ENCODE measurements at places on chromosomes 5 and 9. TPM values are rescaled to one million over a fixed set of nuclear protein-coding genes. Genes with fewer than 3 reads are reported as not detected.

DNA sequence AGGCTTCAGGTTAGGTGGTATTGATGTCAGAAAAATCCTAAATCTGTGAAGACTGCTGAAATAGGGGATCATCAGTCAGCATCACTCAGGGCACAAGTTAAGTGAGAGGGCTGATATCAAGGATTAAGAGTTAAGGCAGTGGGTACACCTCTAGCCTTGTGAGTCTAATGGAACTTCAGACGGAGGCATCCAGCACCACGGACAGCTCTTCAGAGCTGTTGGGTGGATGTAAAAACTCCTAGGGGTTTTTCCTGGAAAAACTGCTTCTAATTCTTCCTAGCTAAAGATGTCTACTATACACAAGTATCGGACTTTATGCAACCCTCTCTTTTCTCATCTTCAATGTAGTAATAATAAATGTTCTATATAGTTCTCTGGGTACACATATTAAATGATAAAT, 165.9 kb downstream of the SH3GL2 start:
- no peak for DNase-seq

The DEPDC1B gene
- total RNA-seq = 67.4 TPM

DNA sequence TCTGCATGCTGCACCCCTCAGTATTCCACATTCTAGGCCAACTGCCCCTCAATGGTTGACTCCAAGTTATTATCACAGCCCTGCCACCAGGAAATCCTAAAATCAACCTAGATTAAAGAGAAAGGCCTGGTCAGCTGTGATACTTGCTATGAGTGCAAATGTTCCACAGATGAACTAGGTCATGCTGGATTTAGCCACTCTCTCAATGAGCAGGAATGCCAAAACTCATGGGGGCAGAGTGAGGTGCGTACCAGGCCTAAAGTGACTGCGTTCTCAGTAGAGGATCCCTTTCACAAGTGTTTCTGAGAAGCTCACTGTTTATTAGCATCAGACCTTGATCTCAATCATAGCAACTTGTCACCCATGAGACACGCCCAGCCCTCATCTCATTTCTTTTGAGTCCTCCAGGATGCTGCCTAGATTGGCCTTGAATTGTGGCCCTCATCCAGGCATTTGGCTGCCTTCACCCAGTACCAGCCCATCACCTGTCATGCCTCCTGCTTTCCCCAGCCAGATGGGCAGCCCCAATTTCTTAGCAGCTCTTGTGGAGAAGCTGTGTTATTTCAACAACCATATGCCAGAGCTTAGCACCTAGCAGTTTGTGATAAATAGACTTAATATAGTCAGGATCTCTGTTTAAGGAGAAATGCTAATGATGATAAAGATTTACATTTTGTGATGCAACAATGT, 383.9 kb downstream of the CTNND2 start:
- no peak for DNase-seq

The TNFSF8 gene
- not detected for total RNA-seq

The PRLR gene
- 2.5 TPM for total RNA-seq

- no peak for DNase-seq
These were observed 3.0 kb downstream of the PKN3 start for GRCh38 chr9:128705051-128705965.

DNA sequence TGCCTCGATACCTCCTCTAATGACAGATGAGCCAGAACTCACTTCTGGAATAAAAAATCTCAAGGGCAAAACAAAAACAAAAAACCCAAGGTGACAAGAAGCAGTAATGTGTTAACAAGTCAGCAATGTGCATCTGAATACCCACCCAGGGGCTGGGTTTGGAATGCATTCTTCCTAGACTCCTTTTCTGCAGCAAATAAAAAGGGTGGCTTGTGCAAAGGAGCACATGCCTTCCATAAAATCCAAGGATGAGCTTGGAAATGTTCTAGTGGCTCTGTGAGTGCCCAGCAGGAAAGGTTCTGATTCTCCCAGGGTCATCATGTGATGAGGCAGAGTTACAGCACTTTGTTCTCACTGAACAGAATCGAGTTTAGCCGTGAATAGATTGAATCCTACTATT, 599.9 kb downstream of the RAB3C start:
- DNase-seq = peak; percentile 47

The IFNA21 gene
- not detected for total RNA-seq

DNA sequence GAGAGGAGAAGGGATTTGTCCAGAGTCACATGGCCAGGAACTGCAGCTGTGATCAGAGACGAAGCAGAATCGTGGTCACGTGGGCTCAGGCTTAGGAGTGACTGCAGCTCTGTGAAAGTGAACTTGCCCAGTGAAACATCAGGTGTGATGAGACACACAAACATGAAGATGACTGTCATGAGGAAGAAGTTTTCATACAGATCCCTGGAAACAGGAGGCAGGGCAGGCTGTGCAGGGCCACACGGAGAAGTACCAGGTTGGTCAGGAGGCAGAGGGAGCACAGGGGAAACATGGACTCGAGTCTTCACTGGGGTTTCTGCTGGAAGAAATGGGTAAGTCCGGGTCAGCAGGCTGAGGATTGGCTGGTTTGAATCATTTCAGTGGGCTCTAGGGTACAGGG, 64.1 kb downstream of the BARX1 start:
- no peak for DNase-seq

All from H1 (cell line).